ENCODE measurements at places on chromosomes 5 and 9. TPM values are rescaled to one million over a fixed set of nuclear protein-coding genes. Genes with fewer than 3 reads are reported as not detected.

DNA sequence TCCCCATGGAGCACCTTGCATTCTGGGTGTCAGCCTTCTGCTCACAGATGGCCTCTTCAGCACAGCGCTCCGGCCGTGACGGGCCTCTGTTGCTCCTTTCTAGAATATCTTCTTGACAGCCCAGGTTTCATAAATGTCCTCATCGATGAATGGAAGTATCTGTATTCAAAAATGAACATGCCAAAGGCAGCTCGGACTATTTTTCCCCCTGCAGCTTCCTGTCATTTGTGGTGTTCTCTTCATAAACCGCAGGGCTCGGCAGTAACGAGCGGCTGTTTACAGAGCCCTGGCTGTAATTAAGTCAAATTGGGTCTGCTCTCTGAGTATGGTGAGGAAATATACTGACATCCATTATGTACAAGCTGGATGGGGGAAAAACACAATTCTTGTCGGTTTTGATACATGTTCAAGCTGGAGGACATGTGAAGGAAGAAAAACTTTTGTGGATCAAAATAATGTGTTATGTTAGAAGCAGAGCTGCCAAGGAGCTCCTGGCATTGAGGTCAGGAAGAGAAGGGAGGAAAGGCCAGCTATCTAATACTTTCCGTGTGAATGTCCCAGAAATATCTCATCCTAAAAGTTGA is 154.1 kb upstream of the CD180 start:
- DNase-seq, result no peak

The RETREG1 gene
- total RNA-seq, result 0.83 TPM

GRCh38 chr5:80738466-80738865 is 83.7 kb upstream of the DHFR start:
- no peak for DNase-seq

GRCh38 chr5:172046593-172046992 is 40.2 kb upstream of the FBXW11 start:
- no peak for DNase-seq

The GPR150 gene
- total RNA-seq, result not detected

The KDM3B gene
- total RNA-seq, result 34.9 TPM
